Kidney capillary endothelial cell (primary cell): ENCODE measurements at places on chromosomes 16 and 17.

DNA sequence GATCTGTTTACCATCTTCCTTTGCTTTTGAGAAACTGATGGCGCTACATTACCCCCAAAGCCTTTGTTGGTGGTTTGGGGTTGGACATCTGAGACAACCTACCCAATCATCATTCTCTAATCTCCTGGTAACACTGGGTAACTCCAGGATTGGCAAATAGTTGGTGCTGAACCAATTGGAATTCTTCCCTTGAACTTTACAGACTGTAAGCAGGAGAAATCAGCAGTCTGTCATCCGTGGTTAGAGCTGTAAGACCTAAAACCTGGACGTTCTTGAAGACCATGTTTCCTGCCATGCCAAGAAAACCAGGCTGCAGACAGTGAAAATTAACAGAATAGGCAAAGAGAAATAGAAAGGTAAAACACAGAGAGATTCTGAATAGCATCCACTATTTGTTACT lies 398.8 kb upstream of the SALL1 start:
- no peak for DNase-seq

DNA sequence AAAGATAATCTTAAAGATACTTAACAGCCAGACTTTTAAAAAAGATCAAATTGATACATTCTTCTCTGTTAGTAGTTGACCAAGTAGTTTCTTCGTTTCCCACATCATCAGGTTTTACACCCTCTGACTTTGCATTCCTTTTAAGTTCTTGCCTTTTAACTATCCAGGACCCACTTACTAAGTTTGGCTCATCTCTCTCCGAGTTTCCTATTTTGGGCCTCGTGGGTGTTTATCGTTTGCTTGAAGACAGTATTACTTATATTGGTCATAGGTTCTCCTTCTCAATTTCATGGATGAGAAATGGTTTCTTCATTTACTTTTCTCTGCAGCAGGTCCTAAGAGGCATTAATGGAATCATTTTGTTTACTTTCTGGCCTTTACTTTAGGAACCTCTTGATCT lies 43.2 kb downstream of the RPA1 start:
- DNase-seq: no peak

- no peak for DNase-seq
Observed at GRCh38 chr16:1770328-1771187, 785 bp downstream of the NME3 start.

DNA sequence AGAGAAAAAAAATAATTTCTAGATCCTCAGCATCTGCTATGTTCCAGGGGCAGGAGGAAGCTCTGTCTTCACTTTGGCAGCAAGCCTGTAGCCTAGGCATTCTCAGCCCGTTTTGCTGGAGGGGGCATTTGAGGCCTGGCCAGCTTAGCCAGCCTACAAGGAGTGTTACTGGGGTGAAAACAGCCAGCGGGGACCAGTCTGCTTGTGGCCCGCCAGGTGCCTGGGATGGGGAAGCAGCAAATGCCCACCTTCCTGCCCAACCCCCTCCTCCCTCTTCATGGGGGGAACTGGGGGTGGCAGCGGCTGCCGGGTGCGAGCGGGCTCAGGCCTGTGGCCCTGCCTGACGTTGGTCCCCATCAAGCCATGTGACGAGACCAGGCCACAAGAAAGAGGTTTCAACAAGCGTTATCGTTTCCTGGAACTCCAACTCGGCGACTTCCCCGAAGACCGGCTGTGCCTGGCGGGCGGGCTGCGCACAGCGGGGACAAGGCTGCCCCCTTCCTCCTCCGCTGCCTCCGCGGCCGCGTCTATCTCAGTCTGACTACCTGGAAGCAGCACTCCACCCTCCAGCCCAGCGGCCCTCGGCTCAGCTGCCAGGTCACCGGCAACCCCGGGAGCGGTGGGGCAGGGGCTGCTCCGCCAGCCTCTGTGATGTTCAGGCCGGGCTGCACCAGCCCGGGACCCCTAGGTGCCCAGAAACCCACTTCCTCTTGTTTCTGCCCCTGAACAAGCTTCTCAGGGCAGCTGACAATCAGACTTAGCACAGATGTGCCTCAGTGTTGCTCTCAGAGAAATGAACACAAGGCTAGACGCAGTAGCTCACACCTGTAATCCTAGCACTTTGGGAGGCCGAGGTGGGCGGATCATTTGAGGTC lies 22.9 kb downstream of the SOCS1 start:
- no peak for DNase-seq
